ENCODE measurements at places on chromosomes 5 and 9. TPM values are rescaled to one million over a fixed set of nuclear protein-coding genes. Genes with fewer than 3 reads are reported as not detected.

Gene MRPL36
- total RNA-seq = 83.8 TPM

Gene MAN1B1
- total RNA-seq = 70.5 TPM

Gene IFNA21
- total RNA-seq = not detected

Gene ANKRD55
- total RNA-seq = not detected

Gene SPATA6L
- total RNA-seq = 0.48 TPM

Gene PTGES
- 1.2 TPM for total RNA-seq

Gene ZFP2
- total RNA-seq = 0.28 TPM
